A549 treated with Mapracorat at 1 μM for 4 hours (cell line): ENCODE measurements at places on chromosomes 3 and 15. TPM values are rescaled to one million over a fixed set of nuclear protein-coding genes. Genes with fewer than 3 reads are reported as not detected.

GPD1L gene
- total RNA-seq, result 16.1 to 21.8 TPM (median 20.1 TPM) in 5 replicates

CADM2 gene
- total RNA-seq, result 0.11 to 0.57 TPM (median 0.28 TPM) in 5 replicates

NANOGP8 gene
- total RNA-seq, result not detected in 5 replicates

PLIN1 gene
- 0.06 to 0.17 TPM (median 0.14 TPM) in 4 of 5 replicates, not detected in the other for total RNA-seq

KNG1 gene
- total RNA-seq, result not detected in 5 replicates

FBXW12 gene
- not detected in 5 replicates for total RNA-seq

PROS1 gene
- total RNA-seq, result 9.8 to 13.3 TPM (median 11.4 TPM) in 5 replicates

CYP1A1 gene
- total RNA-seq, result 1.2 to 2.2 TPM (median 1.6 TPM) in 5 replicates

VEPH1 gene
- 0.24 to 0.37 TPM (median 0.32 TPM) in 4 of 5 replicates, not detected in the other for total RNA-seq

NOX5 gene
- total RNA-seq, result 0.21 to 0.43 TPM (median 0.30 TPM) in 5 replicates

CMTM7 gene
- total RNA-seq, result 31.7 to 36.0 TPM (median 35.1 TPM) in 5 replicates

HESX1 gene
- 0.31 to 0.72 TPM (median 0.34 TPM) in 3 of 5 replicates, not detected in the others for total RNA-seq

STRC gene
- total RNA-seq, result 0.12 to 0.30 TPM (median 0.23 TPM) in 4 of 5 replicates, not detected in the other

MAGEL2 gene
- total RNA-seq, result not detected in 5 replicates

GOLGA8G gene
- total RNA-seq, result not detected in 5 replicates

CMTM8 gene
- 8.2 to 14.4 TPM (median 13.4 TPM) in 5 replicates for total RNA-seq

CCDC54 gene
- total RNA-seq, result not detected in 5 replicates

SLC12A1 gene
- total RNA-seq, result not detected in 5 replicates

EBLN2 gene
- total RNA-seq, result 0.32 to 0.65 TPM (median 0.49 TPM) in 4 of 5 replicates, not detected in the other

TM4SF18 gene
- 33.6 to 37.3 TPM (median 34.3 TPM) in 5 replicates for total RNA-seq

CEP19 gene
- total RNA-seq, result 2.1 to 2.7 TPM (median 2.6 TPM) in 5 replicates

DPPA2 gene
- not detected in 5 replicates for total RNA-seq

CCR3 gene
- total RNA-seq, result not detected in 5 replicates

CSPG5 gene
- total RNA-seq, result 0.55 to 1.3 TPM (median 0.94 TPM) in 5 replicates

ZBED2 gene
- 0.10 to 0.32 TPM (median 0.22 TPM) in 5 replicates for total RNA-seq

CHCHD4 gene
- 35.7 to 40.5 TPM (median 39.0 TPM) in 5 replicates for total RNA-seq

CLEC3B gene
- total RNA-seq, result 0.27 TPM in 1 of 5 replicates, not detected in the others

KLF15 gene
- total RNA-seq, result 0.42 to 0.56 TPM (median 0.43 TPM) in 5 replicates

ILDR1 gene
- total RNA-seq, result not detected in 5 replicates

SAXO2 gene
- 2.2 to 2.6 TPM (median 2.2 TPM) in 5 replicates for total RNA-seq

ANKUB1 gene
- total RNA-seq, result not detected in 5 replicates

IREB2 gene
- total RNA-seq, result 31.0 to 51.2 TPM (median 44.7 TPM) in 5 replicates

LRIG1 gene
- total RNA-seq, result 4.0 to 4.5 TPM (median 4.3 TPM) in 5 replicates

CHP1 gene
- 54.6 to 61.7 TPM (median 60.6 TPM) in 5 replicates for total RNA-seq

SUSD5 gene
- 3.0 to 4.0 TPM (median 3.2 TPM) in 5 replicates for total RNA-seq

FGF12 gene
- 0.44 to 1.1 TPM (median 0.68 TPM) in 5 replicates for total RNA-seq

PPP1R14D gene
- total RNA-seq, result 0.20 to 0.33 TPM in 2 of 5 replicates, not detected in the others

TRAIP gene
- total RNA-seq, result 10.2 to 14.5 TPM (median 13.8 TPM) in 5 replicates

ECE2 gene
- not detected in 5 replicates for total RNA-seq

CACNA1D gene
- 0.36 to 1.4 TPM (median 0.57 TPM) in 5 replicates for total RNA-seq

CHAC1 gene
- 4.4 to 8.2 TPM (median 6.1 TPM) in 5 replicates for total RNA-seq

SI gene
- not detected in 5 replicates for total RNA-seq

ALPK3 gene
- 0.08 to 0.14 TPM (median 0.12 TPM) in 5 replicates for total RNA-seq

RNU5B-1 gene
- not detected in 5 replicates for total RNA-seq

POPDC2 gene
- 0.16 to 0.87 TPM (median 0.49 TPM) in 5 replicates for total RNA-seq

SLC7A14 gene
- total RNA-seq, result not detected in 5 replicates

FILIP1L gene
- 0.08 to 0.29 TPM (median 0.21 TPM) in 5 replicates for total RNA-seq

ARL6IP5 gene
- total RNA-seq, result 80.8 to 88.8 TPM (median 83.6 TPM) in 5 replicates

ST8SIA2 gene
- 0.23 to 0.63 TPM (median 0.35 TPM) in 5 replicates for total RNA-seq

EPM2AIP1 gene
- 4.6 to 6.3 TPM (median 5.3 TPM) in 5 replicates for total RNA-seq

TMEM212 gene
- total RNA-seq, result not detected in 5 replicates

TEX55 gene
- not detected in 5 replicates for total RNA-seq

TRH gene
- total RNA-seq, result not detected in 5 replicates
